ENCODE measurements at places on chromosomes 6 and 20. TPM values are rescaled to one million over a fixed set of nuclear protein-coding genes. Genes with fewer than 3 reads are reported as not detected.

- no peak for DNase-seq
Measured at GRCh38 chr6:160955508-160956295, 35.9 kb upstream of the MAP3K4 start.

DNA sequence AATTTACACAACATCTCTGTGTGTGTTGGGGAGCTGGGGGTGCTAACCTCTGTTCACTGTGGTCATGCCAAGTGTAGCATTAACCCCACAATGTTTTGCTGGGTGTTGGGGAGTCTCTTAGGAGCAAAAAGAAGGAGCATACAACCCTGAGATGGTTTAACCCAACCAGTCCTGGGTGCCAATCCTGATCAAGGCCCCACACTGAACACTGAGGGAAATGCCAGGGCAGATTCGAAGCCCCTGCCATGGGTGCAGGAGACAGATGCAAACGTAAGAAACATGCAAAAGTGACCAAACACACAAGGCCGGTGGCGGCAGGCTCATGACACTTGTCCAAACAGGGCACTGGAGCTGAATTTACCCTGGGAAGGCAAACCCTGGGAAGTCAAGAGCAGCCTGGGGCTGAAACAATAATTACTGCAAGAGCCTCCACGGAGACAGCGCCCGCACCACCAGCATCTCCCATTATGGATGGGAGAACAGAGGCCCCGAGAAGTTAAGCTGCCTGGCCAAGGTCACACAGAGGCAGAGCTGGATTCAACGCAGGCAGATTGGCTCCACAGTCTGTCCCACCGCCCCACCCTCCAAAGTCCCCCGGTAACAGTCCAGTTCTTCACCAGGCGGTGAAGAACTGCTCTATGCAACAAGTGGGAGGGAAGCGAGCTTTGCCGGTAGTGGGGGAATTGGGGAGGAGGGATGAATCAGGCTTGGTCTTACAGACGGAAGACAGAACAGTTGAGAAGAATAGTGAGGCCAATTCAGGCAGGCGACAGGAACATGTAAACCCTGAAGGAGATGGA, 8.5 kb downstream of the ACSS1 start:
- no peak for DNase-seq

DNA sequence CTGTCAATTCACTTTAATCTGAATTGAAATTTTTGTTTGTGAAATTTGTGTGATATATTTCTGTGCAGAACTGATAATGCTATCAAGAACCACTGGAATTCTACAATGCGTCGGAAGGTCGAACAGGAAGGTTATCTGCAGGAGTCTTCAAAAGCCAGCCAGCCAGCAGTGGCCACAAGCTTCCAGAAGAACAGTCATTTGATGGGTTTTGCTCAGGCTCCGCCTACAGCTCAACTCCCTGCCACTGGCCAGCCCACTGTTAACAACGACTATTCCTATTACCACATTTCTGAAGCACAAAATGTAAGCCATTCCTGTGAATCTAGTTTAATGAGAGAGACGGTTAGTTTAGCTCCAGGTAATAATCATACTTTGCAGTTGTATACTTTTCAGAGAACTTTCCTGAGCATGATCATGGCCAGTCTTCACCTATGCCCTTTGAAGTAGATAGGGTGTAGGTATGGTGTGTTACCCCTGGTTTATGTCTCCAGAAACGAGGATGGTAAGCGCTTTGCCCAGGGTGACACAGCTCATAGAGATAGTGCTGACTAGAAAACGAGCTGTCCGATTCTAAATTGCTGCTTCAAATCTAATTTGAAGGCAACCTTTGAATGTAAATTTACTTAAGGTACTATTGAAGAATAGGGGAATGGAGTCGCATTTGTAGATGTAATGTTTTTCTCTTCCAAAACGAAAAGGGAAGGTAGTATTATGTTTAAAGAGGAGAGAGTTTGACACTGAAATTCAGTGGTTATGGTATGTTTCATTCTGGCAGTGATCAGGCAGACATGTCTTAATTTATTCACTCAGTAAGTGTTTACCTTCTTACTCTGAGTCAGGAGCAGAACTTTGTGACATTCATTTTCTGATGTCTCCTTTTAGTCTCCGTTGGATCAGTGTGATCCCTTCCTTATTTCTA, 11.4 kb downstream of the MYB start:
- DNase-seq, result no peak

- DNase-seq, result no peak
Measured at GRCh38 chr6:93828553-93828952, 409.2 kb upstream of the EPHA7 start.

GRCh38 chr6:45437439-45437815, 59.7 kb upstream of the SUPT3H start:
- DNase-seq, result no peak

DNA sequence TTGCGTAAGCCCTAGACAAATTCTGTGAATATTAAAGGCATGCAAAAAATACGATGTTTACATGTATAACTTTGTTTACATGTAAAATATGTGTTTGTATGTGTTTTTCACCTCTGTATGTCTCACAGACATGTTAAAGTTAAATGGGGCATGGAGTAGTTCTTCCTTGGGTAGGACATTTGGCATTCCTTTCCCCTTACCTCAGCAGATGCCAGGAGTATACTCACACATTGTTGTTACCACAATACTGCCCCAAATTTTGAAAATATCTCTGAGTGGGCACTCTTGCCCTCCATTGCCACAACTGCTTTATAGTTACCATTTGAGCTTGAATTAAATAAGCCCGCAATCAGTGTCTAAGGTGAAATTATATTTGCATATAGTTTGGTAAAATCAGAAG, 147.5 kb downstream of the MYO6 start:
- no peak for DNase-seq

GRCh38 chr20:944148-944547, 28.0 kb upstream of the ANGPT4 start:
- no peak for DNase-seq

GRCh38 chr20:62983210-62983609, 23.6 kb downstream of the BHLHE23 start:
- DNase-seq, result no peak

- peak; percentile 32 for DNase-seq
Measured at GRCh38 chr20:59455402-59456341, 148.7 kb upstream of the PHACTR3 start.

- DNase-seq, result no peak
Measured at GRCh38 chr6:19416811-19417210, 420.4 kb upstream of the ID4 start.

DNA sequence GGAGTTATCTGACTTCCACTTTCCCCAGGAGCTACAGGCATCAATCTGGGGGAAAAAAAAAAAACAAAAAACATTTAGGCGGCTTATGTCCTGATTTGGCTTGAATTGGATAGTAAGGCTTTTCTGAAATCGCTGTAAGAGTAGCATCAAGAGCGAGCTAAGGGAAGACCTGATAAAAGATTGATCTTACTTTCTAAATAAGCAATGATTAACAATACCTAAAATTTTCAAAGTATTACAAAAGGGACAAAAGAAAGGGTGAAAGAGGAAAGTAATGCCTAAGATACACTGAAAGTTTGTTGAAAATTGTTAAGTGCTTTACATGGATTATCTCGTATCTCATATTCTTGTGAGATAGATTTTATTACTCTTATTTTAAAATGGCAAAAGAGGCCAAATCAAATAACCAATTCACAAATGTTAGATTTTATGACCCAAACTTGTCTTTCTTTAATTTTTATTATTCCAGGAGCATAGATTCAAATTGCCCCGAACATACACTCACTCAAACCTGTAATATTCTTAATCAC, 106.4 kb upstream of the PRSS16 start:
- DNase-seq, result no peak

DNA sequence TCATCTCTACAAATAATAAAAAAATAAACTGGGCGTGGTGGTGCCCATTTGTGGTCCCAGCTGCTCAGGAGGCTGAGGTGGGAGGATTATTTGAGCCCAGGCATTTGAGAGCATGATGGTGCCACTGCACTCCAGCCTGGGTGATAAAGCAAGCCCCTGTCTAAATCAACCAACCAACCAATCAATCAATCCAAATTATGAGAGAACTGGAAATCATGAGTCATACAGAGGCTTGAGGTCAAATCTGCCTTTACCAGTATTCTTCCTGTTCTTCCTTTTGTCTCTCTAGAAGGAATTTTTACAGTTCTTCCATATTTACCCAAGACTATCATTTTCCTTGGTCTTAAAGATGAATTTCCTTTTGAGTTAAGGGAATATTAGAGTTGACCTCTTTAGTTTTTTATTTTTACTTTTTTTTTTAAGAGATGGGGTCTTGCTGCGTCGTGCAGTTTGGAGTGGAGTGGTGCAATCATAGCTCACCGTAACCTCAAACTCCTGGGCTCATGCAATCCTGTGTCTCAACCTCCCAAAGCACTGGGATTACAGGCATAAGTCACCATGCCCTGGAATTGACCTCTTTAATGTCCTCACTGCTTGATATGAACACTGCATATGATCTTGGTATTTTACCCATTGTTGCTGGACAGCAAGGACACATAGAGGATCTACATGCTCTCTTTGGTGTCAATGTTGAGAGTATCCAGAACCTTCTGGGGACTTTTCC, 44.1 kb upstream of the TXNDC5 start:
- no peak for DNase-seq

GRCh38 chr6:137117581-137117980, 55.9 kb downstream of the IL22RA2 start:
- no peak for DNase-seq

GRCh38 chr6:126181890-126182289, 158.0 kb upstream of the CENPW start:
- DNase-seq, result no peak

GRCh38 chr6:28982476-28983266, 22.4 kb downstream of the ZNF311 start:
- peak; percentile 21 for DNase-seq

DNA sequence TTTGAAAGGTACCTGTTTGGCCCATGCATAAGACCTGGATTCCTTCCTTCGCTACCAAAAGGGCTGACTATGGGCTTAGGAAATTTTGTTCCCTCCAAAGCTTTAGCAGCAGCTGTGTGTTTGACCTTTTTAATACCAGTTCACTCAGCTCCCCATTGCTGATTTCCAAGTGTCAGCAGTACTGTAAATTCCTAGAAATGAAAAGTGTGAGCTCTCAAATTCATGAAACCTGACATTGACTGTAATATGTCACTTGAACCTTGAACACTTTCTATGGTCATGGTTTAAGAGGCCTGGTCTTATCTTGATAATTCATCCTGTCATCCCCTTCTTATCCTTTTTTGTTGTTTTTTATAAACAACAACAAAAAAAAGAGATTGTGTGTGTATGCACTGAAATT, 31.7 kb downstream of the STAU1 start:
- no peak for DNase-seq

DNA sequence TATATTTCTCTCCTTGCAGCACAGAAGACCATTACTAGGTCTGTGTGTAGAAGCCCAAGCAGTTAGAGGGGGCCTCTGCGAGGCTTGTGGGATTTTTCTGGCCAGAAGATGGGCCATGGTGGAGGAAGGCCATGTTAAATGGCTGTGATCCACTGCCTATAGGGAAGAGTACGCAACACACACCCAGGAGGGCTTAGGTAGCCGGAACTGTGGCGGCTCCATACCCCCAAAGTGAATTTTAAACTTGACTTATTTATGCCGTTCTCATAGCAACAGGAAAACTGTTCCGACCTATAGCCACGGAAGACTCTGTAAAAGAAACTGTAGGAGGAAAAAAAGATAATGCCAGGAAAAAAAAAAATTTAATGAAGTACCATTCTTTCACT, 69.5 kb downstream of the SLX4IP start:
- no peak for DNase-seq

GRCh38 chr20:52031563-52032303, 159.8 kb downstream of the ZFP64 start:
- no peak for DNase-seq

- no peak for DNase-seq
Measured at GRCh38 chr6:168232989-168233874, 86.3 kb downstream of the DACT2 start.

- no peak for DNase-seq
Measured at GRCh38 chr6:6505111-6505510, 83.4 kb upstream of the LY86 start.

- no peak for DNase-seq
Measured at GRCh38 chr20:54005524-54005923, 64.9 kb downstream of the BCAS1 start.

- no peak for DNase-seq
Measured at GRCh38 chr6:12034349-12034748, 22.2 kb downstream of the HIVEP1 start.

- no peak for DNase-seq
Measured at GRCh38 chr6:55953335-55953734, 77.9 kb upstream of the BMP5 start.

- no peak for DNase-seq
Measured at GRCh38 chr6:99689916-99690685, 83.5 kb downstream of the PRDM13 start.

DNA sequence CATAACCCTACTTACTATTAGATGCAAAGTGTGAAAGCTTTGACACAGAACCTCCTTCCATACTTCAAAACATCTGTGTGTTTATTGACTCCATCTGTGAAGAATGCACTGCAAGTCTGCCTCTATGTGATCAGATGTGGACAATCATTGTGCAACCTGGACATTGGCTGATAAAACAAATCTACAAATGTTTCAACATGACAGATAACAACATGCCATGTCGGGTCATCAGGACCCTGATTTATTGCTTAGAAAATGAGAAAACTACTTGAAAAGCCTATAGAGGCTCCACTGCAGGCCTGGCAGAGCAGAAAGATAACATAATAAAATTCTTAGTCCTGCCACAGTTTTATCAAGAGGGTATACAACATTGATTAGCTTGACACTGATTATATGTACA, 1286.4 kb downstream of the GRIK2 start:
- no peak for DNase-seq

GRCh38 chr20:50792708-50793574, 1.9 kb upstream of the BCAS4 start:
- DNase-seq, result no peak

- peak; percentile 6 for DNase-seq
Measured at GRCh38 chr6:27178860-27179259, 68.6 kb upstream of the PRSS16 start.

DNA sequence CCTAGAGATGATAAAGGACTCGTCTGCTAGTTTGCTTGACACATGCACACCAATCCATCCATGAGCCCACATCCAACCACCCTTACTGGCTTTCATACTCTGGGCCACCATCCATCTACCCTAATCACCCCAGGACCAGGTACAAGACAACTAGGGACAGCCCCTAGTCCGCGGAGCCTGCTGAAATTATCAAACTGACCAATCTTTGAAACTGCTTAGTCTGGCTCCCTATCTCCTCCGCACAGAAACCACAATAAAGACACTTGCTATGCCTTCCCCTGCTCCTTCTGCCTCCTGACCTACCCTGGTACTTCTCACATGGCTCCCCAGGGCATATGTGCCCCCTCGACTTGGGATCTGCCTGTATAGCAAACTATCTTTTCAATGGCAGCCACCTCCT, 33.1 kb downstream of the PXDC1 start:
- no peak for DNase-seq

SLC22A2 gene
- total RNA-seq, result not detected

INSM1 gene
- not detected for total RNA-seq

APOBEC2 gene
- total RNA-seq, result not detected

DXO gene
- 12.6 TPM for total RNA-seq

ADGRF5 gene
- 250 TPM for total RNA-seq

VWA7 gene
- total RNA-seq, result 0.74 TPM

SLC17A3 gene
- total RNA-seq, result 0.23 TPM

GTSF1L gene
- not detected for total RNA-seq

DAAM2 gene
- 3.0 TPM for total RNA-seq

LY6G6F gene
- total RNA-seq, result not detected

ID4 gene
- 5.6 TPM for total RNA-seq

FOXC1 gene
- 112 TPM for total RNA-seq

EXOC2 gene
- 34.6 TPM for total RNA-seq

PRRT1 gene
- 2.1 TPM for total RNA-seq

PPP1R14C gene
- total RNA-seq, result 2.5 TPM

GSTA3 gene
- not detected for total RNA-seq

PROKR2 gene
- not detected for total RNA-seq

OOEP gene
- not detected for total RNA-seq
